ENCODE measurements at places on chromosomes 1 and 21.

- no peak for DNase-seq
Measured at GRCh38 chr21:41962425-41962966, 8.7 kb upstream of the C2CD2 start.

- DNase-seq: peak; percentile 40
Measured at GRCh38 chr1:174965362-174966007, 34.3 kb upstream of the CACYBP start.

GRCh38 chr1:154813846-154814505, 56.1 kb downstream of the KCNN3 start:
- DNase-seq: no peak

GRCh38 chr1:78958711-78959110, 47.8 kb downstream of the ADGRL4 start:
- no peak for DNase-seq

DNA sequence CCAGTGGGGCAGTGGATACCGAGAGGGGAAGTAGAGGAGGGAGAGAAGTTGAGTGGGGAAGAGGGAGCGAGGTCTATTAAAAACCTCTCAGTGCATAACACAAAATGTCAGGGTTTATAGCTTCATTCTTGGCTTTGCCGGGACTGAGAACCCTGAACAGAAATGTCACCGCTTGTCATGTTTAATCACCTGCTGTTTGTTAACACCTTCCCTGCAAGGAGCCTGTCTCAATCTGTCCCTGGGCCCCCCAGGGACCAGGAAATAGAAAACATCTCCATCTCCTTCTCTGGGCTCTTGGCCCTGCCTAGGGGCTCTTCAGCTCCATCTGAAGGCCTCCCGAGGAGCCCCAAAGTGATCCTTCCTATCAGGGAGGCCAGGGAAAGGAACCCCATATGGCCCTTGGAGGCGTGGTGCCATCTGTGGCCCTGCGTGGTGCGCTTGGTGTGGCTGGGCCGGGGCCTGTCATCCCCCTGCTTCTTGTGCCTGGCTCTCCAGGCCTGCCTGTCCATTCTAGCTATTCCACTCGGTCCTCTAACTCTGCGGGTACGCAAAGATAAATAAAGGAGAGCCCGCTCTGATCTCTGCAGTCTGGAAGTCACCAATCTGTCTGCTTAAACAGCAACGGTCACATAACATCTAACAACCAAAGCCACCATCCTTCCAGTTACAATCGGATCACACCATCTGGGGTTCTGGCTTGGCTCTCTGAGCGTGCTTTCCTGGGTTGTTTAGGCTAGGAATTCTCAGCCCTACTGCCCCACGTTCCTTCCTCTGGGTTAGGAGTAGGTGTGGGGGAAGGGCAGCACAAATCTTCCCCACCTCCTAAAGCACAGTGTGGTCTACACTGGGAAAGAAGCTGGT, 113.8 kb downstream of the CASZ1 start:
- no peak for DNase-seq

GRCh38 chr1:20059847-20060246, 10.1 kb upstream of the PLA2G5 start:
- DNase-seq: no peak

DNA sequence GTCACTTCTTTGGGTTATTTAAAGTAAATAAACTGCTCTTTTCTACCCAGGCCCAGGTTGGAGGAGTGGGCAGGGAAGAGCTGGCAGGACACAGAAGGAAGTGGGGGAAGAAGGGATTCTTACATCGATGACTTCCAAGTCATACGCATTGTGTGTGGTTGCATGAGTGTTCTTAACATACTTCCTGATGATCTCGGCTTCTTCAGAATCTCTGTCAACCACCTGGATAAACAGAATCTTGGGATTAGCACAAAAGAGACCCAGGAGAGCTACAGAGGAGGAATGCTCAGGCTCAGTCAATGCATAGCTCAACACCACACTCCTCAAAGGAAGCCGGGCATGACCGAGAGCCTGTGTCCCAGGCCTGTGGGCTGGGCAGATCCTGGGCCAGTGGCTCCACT, 42.1 kb downstream of the PARP1 start:
- no peak for DNase-seq

GRCh38 chr1:207510444-207510843, 14.5 kb downstream of the CR1 start:
- no peak for DNase-seq
